ENCODE measurements at places on chromosomes 7 and 10.

DNA sequence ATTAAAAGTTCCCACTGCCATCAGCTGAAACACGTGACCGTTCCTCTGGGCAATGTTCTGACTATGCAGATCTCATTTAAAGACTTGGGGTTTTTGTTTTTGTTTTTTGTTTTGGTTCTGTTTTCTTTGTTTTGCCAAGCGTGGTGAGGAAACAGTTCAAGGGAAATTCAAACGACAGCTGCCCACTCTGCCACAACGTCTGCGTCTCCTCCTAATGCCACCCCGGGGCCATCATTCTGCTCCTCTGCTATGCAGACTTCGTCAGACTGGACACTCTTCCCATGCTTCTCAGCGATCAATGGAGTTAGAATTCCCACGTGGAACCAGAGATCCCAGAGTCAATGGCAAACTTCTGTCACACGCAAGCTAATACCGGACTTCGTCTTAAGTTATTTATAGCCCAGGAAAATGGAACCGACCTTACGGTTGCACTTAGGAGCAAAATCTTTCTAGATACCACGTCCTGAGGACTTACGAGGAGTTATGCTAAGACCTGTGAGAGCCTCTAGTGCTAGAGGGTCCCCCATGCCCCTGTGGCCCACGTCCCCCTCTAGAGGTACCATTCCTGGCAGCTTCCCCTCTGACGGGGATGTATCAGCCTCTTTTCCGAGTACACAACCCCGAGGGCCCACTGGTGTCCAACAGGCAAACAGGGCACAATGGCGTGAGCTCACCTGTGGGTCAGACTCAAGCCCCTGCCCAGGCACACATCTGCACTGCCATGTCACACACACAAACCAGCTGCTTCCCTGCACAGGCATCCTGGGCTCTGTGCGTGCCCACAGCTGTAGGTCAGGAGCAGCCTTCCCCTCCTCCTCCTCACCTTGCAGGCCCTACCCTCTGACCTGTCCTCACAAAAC lies 24.4 kb downstream of the EBF3 start:
- DNase-seq = no peak

DNA sequence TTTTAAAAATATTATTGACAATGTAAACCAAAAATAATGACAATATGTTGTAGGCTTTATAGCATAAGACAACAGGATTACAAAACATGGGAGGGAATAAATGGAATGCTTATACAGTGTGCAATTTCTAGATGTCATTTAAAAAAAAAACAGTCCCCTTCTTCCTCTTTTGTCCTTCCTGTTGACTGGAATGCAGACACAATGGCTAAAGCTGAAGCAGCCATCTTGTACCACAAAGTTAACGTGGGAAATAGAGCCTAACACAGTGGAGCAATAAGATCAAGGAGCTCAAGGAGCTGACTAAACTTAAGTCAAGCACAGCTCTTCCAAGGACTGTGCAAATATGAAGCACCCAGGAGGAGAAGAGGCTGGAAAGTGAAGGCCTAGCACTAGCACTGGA lies 208.1 kb downstream of the ARHGAP12 start:
- DNase-seq = no peak

- DNase-seq = no peak
These were observed 364.2 kb downstream of the ANKRD30A start for GRCh38 chr10:37489658-37490003.

DNA sequence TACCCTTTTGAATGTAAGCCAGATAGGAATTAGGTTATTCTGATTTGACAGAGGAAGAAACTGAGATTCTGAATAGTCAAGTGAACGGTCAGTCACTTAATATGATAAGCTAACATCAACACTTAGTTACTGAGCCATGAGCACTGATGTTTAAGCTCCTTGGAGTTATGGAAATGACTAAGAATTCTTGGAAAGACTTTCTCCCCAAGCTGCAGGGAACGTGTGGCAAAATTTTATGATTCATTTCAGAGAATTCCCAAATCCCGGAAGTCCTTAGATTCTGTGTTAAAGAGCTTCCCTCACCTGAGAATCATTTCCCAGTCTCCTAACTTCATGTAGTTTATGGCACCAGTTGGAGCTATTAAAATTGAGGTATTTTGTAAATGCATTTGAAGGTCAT lies 330.9 kb downstream of the XPNPEP1 start:
- no peak for DNase-seq

DNA sequence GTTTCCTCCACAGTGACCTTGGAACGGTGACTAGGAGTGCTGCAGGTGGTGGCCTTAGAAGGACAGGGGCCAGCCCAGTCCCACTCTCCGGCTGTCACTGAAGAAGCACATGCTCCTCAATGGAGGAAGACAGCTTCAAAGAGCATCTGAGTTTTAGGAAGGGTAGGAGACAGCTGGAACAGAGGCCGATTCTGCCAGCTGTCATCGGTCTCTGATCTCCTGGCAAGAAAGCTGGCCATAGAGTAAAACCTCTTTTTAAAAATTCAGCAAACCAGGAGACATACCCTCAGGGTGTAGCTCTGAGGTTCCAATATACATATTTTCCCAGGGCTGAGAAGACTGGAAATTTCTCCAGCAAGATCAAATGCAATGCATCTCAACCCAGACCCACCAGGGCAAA lies 55.9 kb downstream of the KCNMA1 start:
- DNase-seq = no peak

GRCh38 chr10:128306966-128307365 lies 180.7 kb upstream of the MKI67 start:
- DNase-seq = no peak

DNA sequence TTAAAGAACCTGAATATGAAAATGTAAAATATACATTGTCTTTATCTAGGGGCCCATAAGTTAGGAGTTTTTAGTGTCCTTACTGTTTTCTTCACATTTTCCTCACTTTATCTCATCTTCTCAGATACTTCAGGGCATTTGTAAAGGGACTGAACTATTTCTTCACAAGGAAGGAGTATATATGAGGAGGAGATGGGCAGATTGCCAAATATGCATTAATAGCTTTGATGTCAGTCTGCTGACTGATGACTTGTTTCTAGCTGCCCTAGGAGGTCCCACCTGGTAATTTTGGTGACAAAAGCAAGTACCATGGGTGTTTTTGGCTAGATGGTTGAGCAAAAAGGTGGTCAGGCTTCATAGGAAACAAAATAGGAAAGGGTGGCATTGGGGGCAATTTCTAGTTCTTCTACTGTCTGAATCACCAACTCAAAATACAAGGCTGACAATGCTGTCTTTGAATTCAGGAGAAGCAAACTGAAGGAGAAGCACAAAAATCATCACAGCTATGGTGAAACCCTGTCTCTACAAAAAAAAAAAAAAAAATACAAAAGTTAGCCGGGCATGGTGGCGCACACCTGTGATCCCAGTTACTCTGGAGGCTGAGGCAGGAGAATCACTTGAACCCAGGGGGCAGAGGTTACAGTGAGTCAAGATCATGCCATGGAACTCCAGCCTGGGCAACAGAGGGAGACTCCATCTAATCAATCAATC lies 10.4 kb upstream of the STRIP2 start:
- no peak for DNase-seq

DNA sequence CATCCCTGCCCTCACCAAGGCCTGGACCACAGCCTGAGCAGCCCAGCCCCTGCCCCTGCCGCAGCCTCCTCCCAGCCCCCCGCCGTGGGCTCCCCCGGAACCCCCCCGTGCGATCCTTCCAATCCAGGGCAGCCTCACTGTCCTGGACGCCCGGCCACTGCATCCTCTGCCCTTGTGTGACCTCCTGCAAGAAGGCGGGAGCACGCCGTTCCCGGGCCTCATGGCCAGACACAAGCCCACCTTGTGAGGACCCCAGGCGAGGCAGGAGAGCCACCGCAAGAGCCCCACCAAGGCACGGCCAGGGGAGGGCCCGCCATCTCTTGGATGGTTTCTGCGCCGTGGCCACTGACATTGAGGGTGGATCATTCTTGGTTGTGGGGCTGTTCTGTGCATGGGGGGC lies 7.8 kb upstream of the LFNG start:
- DNase-seq = no peak

- DNase-seq = no peak
These were observed 2.4 kb upstream of the INPP5A start for GRCh38 chr10:132535065-132535651.

DNA sequence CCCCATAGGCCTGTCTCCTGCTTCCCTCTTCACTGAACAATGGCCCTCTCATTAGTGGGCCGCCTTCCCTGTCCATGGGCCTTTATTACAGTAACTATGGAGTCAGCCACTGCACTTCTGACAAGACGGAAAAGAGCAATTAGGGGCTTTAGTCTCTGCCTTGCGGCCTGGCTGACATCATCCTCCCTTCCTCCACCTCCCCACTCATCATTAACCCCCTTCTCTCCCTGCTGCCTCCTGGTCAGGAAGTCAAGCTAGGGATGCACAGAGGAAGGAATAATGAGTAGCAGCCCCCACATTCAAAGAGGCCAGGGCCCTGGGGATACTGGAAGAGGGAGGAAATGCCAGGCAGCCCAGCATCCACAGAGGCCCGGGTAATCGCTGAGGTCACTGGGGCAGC lies 101.6 kb upstream of the PLXNA4 start:
- no peak for DNase-seq

- no peak for DNase-seq
These were observed 9.0 kb downstream of the PIK3CG start for GRCh38 chr7:106874076-106874475.

DNA sequence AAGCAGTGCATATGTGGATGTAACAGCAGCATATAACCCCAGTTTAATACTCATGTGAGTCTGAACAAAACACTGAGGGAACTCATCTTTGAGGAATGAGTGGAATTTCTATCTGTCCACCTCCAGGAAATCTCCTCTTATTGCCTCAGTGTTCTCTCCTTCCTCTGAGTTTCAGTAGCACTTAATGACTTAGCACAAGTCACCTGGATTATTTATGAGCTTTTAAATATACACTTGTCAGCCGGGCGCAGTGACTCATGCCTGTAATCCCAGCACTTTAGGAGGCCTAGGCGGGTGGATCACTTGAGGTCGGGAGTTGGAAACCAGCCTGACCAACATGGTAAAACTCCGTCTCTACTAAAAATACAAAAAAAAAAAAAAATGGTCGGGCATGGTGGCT lies 4.3 kb downstream of the LRRC20 start:
- no peak for DNase-seq

GRCh38 chr7:52413051-52413450 lies 622.4 kb upstream of the POM121L12 start:
- DNase-seq = no peak

- no peak for DNase-seq
These were observed 190.3 kb upstream of the TMEM196 start for GRCh38 chr7:19963695-19964094.

DNA sequence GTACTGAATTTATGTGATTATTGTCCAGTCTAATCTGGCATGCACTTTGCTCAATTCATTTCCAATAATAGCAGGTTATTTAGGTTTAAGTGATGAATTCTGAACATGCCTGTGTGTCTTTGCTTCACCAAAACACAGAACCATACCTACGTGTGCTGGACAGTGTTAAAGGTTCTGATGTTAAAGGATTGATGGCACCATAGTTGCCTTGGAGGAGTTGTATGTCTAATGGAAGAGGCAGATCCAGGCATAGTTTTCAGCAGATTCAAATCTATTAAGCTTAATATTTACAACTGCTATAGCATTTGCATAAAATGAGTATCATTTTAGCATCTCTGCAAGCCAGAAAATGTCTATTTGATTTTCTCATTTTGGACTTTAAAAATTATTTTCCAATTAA lies 28.0 kb upstream of the UMAD1 start:
- no peak for DNase-seq

DNA sequence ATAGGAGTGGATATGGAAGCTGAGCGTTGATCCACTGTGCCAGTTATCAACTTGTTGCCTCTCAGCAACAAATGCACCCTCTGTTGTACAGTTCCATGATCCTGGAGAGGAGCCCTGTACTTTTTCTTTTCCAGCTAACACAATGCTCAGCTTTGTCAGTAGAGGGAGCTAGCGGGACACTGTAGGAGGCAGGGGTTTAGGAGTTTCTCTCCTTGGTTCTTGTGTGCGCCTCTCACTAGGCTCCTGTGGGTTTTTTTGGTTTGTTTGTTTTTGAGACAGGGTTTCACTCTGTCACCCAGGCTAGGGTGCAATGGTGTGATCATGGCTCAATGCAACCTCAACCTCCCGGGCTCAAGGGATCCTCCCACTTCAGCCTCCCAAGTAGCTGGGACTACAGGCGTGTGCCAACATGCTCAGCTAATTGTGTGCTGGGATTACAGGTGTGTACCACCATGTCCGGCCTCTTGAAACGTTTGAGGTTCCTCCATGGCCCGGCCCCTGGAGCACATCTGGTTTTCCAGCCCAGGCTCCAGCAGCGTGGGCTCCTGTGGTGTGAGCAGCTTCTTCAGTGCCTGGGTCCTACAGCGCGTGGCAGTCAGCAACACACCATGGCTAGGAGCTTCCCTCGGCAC lies 12.0 kb upstream of the MARVELD1 start:
- DNase-seq = no peak

- DNase-seq = no peak
These were observed 5.9 kb upstream of the LRRC18 start for GRCh38 chr10:48945441-48946130.

DNA sequence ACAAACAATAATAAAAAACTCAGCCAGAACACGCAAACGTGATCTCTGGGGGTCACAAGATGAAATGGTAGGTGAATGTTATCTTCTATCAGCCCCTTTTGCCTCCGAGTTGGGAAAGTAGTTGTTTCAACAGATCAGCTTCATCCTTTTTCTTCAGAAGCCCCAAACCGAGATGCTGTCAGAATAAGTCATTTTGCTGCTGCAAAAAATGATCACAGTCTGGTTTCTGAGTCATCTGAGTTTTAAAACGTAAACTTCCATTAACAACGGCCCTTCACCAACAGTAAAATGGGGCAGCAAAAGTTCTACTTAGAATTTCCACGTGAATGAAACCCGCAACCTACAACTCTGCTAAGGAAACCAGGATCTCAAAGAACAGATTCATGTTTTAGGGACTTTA lies 44.9 kb downstream of the JCAD start:
- no peak for DNase-seq

GRCh38 chr7:108492742-108493141 lies 33.2 kb downstream of the PNPLA8 start:
- DNase-seq = no peak

- no peak for DNase-seq
These were observed 35.0 kb downstream of the GLRX3 start for GRCh38 chr10:130171196-130171595.

GRCh38 chr10:102396730-102397151 lies 1.2 kb downstream of the NFKB2 start:
- no peak for DNase-seq

DNA sequence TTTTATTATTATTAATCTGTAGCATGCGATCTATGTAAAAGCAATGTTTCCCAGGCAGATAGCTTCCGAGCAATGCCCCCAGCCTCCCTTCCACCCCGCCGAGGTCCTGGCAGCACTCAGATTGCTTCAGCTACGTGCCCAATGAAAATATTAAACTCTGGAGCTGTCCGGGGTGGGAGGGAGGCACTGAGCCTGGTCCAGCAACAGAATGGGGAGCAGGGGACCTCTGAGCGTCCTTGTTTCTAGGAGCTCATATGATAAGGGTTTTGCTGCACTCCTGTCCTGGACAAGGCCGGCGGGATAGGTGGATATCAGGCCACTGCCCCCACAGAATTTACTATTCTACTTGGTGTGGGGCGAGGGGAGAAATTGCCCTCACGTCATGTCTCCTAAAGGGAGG lies 44.5 kb upstream of the CDK1 start:
- DNase-seq = no peak
